ENCODE measurements at places on chromosomes 7 and 10.

DNA sequence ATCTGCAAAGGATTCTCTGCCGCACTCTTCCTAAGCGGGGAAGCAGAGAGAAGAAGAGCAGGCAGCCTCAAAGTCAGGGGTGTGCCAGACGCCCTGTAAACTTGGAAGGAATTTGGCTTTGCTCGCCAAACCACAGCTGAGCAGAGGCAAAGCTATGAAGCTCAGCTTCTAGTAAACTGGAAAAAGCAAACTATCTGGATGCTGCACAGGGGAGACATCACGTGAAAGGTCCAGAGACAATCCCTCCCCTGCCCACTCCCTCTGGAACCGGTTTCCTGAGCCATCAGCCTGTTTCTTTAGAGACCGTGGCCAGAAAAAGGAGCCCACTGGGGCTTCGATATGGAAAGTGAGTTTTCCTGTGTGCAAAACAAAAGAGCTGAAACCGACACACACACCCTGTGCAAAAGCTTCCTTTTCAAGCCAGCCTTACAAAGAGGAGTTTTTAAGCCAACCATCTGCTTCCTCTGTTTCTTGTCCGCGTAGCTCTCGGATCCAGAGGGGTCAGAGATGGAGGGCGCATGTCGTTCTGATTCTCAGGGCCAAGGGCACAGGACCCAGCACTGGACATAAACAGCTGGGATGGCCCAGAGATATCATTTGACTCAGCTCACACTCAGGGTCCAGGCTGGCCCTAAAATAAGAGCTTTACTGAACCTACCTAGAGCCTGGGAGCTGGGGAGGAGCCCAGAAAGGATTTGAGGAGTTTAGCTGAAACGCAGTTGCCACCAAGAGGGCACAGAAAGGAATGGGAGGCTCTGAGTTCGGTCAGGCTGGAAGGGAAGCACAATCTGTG lies 58.2 kb upstream of the DNAAF5 start:
- no peak for DNase-seq

DNA sequence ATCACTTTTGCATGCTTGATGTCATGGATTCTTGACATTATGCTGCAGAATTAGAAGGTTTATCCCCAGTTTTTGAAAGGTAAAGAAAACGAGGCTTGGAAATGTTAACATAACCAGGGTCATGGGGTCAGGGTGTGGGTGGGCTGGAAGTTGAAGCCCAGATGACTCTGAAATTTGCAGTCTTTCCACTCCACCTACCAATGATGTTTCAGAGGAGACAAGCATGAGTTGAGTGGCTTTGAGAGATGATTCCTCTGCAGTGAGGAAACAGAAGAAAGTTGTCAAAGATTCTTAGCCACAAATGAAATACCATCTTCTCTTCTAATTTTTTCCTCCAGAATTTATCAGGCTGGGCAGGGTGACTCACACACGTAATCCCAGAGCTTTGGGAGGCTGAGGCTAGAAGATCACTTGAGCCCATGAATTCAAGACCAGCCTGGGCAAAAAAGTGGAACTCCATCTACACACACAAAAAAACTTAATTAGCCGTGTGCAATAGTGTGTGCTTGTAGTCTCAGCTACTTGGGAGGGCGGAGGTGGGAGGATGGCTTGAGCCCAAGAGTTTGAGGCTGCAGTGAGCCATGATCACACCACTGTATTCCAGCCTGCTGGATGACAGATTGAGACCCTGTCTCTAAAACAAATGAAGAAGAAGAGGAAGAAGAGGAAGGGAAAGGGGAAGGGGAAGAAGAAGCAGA lies 239.1 kb upstream of the AUTS2 start:
- no peak for DNase-seq

DNA sequence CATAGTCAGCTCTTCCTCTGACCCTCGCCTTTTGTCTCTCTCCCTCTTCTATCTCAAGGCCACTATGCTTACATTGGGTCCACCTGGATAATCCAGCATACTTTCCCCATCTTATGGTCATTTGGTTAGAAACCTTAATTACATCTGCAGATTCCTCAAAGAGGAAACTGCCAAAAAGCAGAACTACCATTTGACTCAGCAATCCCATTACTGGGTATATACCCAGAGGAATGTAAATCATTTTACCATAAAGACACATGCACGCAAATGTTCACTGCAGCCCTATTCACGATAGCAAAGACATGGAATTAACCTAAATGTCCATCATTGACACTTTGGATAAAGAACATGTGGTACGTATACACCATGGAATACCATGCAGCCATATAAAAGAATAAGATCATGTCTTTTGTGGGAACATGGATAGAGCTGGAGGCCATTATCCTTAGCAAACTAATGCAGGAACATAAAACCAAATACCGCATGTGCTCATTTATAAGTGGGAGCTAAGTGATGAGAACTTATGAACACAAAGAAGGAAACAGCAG lies 114.8 kb upstream of the NPY start:
- DNase-seq, result no peak

GRCh38 chr7:96328016-96328415 lies 6.1 kb upstream of the SLC25A13 start:
- no peak for DNase-seq

DNA sequence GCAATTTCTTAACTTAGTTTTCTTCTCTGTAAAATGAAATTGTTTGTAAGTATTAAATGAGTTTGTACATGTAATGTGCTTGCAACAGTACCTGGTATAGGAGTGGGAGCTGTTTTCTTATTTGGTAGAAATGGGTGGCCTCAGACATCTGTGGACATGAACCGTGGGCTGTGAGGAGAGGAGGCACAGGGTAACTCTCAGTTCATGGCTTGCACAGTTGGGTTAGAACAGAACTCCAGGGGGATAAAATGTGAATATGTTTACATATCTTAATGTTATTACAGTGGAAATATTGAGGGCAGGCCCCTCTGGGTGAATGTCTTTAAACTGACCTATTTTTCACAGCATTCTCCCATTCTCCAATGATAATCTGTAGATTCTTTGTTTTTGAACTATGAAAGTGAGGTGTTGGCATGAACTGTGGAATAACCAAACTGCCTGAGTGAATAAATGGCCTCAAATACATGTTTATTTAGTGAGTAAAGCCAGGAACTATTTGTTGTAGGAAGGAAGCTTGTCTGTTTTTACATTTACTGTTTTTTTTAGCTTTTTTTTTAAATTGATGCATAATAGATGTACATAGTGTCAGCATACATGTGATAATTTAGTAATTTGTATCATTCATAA lies 2.6 kb downstream of the ABCA13 start:
- no peak for DNase-seq

DNA sequence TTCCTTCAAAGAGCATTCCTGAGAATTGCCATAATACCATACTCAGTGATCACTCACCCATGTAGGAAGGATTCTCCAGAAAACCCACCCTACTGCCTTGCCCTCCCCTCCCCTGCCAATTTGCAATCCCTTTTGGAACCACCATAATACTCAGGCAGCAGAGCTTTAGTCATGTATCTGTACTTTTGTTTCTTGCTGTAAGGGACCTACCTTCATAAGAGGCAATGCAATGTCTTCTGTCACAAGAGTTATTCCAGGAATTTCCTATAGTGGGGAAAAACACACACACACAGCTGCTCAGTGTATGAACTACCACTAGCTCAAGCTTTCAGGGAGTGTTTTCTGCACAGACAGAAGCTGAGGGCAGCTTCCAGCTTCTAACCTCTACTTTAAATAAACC lies 67.0 kb downstream of the GSAP start:
- no peak for DNase-seq

DNA sequence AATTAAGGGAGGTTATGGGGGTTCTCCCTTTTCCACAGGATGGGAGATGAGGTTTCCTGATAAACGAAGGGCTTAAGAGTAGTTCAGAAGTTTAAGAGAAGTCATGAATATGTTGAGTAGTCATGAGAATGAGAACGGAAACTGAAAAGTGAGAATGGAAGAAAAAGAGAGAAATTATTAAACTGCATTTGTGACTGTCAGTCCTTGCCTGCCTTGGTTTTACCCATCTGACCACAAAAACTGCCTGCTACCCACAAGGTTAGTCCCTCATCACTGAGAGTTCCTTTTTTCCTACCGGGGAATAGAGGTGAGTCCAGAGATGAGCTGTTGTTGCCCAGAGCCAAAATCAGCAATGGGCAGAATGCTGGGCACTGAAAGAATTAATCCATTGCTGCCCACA lies 174.1 kb upstream of the BET1 start:
- no peak for DNase-seq

DNA sequence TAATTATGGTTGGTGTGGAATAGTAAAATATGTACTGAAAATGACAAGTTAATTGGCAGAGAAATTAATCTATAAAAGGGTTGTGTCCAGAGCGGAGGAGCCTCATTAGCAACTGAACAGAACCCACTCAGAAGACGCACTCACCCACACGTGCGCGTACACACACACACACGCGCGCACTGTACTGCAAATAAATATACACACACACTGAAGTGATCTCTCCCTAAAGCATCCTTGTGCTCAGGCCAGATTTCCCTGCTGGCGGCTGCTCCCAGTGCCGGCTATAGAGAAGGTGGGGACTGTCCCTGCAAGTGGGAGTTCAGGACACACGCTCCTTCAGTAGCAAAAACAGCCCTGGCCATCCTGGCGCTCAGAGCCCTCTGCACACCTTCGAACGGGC lies 85.2 kb downstream of the CHST15 start:
- no peak for DNase-seq

GRCh38 chr10:3735175-3735574 lies 49.8 kb downstream of the KLF6 start:
- no peak for DNase-seq

GRCh38 chr7:42876182-42877068 lies 35.4 kb downstream of the C7orf25 start:
- DNase-seq, result peak; percentile 19

DNA sequence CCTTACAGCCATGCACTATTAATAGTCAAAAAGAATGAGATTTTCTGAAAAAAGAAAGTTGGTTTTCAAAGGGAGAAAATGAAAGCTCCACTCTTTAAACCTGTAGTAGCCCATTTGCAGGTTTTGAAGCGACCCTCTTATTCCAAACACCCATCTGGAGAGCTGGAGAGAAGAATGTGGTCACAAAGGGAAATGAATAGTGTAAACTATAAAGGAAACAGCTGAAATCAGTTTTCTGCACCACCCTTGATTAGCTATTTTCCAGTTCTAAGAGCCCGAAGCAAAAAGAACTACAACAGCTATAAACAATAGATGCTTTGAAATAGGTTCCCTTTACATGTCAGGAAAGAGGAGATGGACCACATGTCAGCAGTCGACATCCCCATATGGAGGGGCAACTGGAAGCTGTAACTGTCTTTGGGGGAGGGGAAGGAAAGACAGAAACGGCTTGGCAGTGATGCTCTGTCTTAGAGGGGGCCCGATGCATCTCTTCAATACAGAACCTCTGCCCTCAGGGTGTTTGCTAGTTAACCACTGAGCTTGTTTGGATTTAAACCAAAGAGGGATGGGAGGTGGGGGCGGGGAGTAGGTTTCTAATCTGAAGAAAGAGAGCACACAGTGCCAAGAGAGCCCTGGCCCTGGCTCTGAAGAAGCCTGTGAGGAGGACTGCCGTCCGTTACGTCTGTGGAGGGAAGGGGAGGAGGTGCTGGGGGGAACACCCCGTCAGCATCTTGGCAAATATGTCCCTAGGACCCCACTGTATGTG lies 55.3 kb downstream of the CPVL start:
- no peak for DNase-seq

DNA sequence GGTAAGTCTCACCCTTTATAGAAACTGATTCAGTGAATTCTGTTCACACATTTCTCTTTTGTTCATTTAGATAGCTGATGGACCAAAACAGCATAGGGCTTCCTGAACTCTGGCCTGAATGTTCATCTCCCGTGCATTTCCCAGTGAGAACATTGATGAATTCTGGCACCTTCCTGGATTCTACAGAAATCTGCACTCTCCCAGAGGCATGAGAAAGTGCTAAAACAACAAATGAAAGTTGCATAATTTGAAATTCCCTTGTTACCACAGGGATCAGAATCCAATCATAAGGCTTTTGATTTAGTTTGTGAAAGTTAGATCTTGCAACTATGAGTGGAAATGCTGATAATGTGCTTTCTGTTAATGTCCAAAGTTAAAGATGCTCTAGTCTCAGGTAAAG lies 29.7 kb upstream of the SCIN start:
- no peak for DNase-seq

GRCh38 chr7:128167791-128168666 lies 73.0 kb upstream of the LEP start:
- DNase-seq, result no peak

GRCh38 chr10:22003964-22004281 lies 393 bp upstream of the DNAJC1 start:
- no peak for DNase-seq

- DNase-seq, result no peak
Measured at GRCh38 chr7:152544481-152544927, 108.7 kb upstream of the KMT2C start.

- peak; percentile 33 for DNase-seq
Measured at GRCh38 chr10:133379152-133379800, at the start of gene PAOX. Gene PAOX (plus strand): TSS chr10:133379262. CDS start chr10:133379317, 55 bp downstream.

- no peak for DNase-seq
Measured at GRCh38 chr10:131517781-131518180, 206.3 kb upstream of the TCERG1L start.

GRCh38 chr10:119393019-119393418 lies 149.5 kb downstream of the RGS10 start:
- DNase-seq, result no peak

DNA sequence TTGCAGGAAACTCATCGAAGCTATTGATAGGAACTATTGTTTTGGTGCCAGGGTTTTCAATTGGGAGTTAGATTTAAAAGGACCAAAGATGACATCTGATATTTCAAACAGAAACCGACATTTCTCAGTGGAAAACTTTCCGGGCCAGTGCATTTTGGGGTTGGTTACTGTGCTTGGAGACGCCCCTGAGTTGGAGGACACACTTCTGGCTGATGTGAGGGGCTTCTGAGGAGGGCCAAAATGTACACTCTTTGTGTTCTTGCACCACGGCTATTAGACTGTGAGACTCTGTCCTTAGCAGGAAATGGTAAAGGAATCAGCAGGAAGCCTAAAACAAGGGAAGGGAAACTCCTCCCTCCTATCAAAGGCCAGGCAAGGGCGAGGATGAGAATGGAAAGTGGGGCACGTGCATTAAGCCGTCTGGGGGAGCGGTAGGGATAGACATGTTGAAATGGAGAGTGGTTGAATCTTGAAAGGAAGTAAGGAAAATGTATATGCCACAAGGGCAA lies 1.8 kb upstream of the SRGN start:
- no peak for DNase-seq

DNA sequence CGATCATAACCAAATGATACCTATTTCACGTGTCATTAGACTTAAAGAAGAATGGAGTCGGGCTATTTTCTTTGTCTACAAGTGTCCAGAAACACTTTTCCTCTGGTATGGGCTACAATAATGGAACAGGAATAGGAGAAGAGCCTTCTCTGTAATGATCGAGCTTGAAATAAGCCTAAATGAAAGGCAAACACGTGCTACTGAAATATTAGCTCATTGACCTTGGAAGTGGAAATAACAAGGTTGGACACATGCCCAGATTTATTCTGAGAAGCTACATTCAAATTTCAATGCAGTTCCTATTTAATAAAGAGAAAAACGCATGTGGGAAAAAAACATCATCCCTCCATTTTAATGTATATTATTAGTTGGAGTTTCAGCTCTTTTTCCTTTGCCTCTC lies 254.7 kb upstream of the PTER start:
- DNase-seq, result no peak

All from substantia nigra (tissue), 51 donors.